ENCODE measurements at places on chromosomes 6 and 20.

DNA sequence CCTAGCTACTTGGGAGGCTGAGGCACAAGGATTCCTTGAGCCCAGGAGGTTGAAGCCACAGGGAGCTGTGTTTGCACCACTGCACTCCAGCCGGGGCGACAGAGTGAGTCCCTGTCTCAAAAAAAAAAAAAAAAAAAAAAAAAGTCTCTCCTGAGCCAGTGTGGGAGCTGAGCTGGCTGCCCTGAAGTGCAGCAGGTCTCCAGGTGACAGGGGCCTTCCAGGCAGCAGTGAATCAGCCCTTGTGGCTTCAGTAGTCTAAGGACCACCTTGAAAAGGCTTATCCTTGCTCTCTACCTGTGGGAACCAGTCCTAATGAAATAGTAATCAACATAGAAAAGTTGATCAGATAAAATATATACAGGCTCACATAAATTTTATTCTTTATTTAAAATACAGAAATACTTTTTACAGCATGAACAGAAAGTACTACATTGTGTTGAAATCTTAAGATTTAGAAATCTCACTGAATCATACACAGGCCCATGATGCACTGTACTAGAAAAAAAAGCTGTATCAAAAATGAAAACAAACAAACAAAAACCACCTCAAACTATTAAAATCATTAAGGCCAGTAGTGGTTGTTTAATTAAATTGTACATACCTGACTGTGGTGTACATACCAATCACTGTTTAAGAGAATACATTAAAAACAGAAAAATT lies 128.9 kb downstream of the SCML4 start:
- DNase-seq: no peak

GRCh38 chr6:159238920-159239558 lies 69.8 kb downstream of the FNDC1 start:
- DNase-seq: no peak

DNA sequence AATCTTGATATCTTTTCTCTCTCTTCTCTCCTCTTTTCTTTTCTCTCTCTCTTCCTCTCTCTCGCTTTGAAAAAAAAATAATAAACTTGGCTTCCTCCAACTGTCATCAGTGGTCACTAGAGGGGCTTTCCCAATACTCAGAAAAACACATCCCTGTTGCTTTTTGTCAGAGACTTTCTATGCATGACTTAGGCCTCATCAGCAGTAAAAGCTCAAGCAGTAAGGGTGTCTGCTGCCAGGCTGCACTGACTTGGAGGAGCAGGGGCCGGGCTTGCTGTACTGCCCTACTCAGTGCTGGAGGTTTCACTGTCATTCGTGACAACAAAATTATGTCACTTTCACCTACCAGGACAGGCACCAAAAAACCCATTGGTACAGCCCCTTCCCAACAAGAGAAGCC lies 272.0 kb downstream of the ADGB start:
- DNase-seq: no peak

DNA sequence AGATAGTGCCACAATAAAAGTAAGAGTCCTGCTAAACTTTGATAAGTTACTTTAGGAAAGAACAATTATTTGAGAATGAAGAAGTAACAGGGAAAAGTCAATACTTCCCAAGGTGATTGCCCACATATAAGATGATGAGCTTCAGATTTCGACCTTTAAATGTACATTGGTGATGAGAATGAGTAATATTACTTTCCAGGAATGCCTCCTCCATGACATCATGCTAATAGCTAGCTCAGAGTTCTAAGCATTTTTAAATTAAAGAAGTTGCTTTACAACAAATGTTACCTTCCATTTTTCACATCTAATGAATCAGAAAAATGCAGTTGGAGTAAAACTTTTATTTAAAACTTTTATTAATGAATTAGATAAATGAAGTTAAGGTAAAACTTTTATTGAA lies 22.5 kb upstream of the OPN5 start:
- DNase-seq: no peak

DNA sequence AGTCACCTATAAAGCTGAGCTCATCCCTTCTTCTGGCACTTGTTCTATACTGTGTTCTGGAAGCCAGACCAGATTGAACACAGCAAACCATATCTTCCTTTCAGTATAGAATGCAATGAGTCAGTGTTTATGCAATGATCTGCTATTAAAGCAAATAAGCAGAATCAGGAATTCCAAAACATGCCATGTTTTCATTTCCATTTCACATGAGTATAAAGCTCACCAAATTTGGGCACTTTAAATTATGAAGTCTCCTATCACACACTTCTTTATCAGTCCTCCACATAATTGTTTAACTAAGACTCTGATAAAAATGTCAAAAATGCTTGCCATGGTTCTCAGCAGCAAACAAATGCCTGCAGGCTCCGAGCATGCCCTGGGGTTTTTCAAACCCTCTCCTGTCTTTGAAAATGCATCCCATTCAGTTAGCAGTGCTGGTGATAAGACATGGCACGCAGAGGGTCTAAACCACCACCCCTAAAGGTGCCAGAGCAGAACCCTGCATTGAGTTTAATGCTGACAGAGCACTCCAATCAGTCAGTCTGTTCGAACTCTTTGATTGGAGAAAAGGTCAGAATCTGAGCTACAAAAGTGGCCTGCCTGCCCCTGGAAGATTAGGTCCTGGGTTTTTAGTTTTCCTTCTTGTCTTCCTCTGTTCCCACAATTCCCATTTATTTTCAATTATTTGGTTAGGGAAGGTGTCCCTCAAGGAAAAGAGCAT lies 234.1 kb downstream of the GMPR start:
- no peak for DNase-seq

DNA sequence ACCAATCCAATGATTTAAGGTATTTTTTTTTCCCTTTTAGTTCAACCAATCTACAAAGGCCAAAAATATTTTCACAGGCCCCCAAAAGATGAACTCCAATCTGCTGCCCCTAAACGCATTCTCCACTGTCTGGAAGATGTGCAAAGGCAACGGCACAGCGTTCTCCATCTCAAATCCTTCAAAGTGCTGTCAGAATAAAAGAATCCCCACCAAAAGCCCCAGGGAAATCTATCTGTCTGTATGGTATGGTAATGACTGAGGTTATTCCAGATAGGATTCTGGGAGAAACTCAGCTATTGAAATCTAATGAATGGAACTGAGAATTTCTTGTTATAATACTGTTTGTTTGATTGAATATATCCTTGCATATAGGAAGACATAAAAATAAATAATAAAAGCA lies 217.8 kb upstream of the CCN2 start:
- DNase-seq: no peak

DNA sequence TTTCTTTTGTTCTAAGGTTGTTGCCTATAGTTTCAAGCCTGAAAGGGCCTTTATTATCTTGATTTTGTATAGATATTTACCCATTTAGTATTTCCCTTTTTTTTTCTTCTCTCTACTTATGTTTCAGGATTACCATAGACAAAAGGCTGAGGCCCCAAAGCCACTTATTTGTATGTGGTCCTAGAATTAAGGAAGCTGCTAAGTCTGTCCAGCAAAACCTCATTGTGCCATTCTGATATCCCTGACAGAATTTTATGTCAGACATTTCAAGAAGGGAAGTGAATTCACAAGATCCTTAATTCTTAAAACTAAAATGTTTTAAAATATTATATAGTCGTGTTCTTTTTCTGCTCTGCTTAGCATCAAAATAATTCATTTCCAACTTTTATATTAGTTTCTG lies 6.9 kb downstream of the HAO1 start:
- DNase-seq: no peak

GRCh38 chr20:17752459-17752858 lies 52.7 kb downstream of the BANF2 start:
- DNase-seq: no peak

GRCh38 chr6:145705561-145705960 lies 29.8 kb downstream of the EPM2A start:
- no peak for DNase-seq

- no peak for DNase-seq
These were observed 160.6 kb downstream of the HIVEP2 start for GRCh38 chr6:142784344-142784743.
